T-helper 1 cell (primary cell): ENCODE measurements at places on chromosomes 1 and 21.

GRCh38 chr1:53325326-53326087, 2.4 kb downstream of the LRP8 start:
- DNase-seq = no peak

- no peak for DNase-seq
Observed at GRCh38 chr1:214473387-214473786, 78.0 kb downstream of the PTPN14 start.

- DNase-seq = no peak
Observed at GRCh38 chr1:232223183-232223708, 406.7 kb downstream of the SIPA1L2 start.

DNA sequence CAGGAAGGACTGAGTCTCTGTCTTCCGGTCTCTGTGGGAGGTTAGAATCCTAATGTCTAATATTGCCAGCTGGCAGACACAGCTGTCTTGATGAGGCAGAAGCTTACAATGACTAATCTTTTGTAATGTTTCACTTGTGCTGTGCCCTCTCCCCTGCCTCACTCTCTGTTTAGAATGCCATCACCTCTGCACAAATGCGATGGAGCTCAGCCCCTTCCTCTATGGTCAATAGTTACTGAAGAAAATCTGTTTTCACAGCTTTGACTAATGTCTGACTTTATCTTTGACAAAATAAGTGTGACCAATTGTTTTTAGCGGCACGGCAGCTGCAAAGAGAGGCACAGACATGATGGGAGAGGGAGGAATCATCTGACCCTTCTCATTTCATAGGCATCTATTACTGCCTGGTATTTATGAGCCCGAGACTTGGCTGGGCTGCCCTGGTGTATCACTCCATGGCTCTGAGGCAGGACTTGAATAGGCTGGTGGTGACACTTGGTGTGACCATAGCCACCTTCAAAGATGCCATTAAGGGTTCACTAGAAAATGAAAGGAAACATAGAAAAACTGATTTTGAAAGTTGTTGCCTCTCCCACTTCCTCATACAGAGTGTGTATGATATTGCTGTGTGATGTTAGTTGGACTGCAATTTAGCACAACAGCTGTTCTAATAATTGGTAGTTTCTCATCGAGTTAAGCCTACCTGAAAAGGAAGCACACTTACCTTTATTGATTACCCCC, 163.2 kb upstream of the NBPF11 start:
- no peak for DNase-seq

- no peak for DNase-seq
Observed at GRCh38 chr1:66984491-66984890, 59.7 kb downstream of the MIER1 start.

DNA sequence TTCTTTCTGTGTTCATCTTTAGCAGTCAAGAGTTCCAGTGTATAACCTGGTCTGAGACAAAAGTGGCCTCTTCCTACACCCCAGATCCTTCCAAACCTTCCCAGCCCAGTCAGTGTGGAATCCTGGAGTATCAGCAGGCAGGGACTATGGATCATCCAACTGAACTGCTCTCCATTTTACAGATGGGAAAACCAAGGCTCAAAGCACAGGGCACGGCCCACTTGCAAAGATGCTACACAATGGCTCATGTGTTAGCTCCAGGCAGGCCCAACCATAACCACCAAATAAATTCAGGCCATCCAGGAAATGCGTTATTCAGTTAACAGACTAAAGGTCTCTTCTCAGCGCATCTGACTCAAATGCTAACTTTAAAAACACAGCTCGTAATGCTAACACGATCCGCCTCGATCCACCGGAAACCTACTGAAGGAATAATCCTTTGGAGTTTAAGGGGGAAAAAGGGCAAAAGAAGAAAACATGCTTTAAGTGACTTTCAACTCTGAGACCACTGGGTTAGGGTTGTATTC, 7.1 kb downstream of the GLIS1 start:
- no peak for DNase-seq

DNA sequence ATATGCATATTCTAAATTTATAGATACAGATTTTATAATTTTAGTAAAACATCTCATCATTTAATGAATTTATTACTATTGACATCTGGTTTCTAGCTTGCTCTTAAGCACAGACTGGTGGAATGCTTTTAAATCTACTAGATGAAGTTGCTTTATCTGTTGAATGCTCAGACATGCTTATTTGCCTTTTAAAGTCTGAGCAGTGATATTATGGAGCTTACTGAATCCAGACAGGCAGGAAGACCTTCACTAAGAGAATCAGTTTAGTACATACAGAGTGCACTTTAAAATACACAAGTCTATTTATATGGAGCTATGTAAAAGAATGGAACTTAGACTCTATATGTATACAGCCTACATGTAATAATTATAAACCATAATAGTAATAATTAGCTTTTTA, 16.6 kb downstream of the SDCCAG8 start:
- DNase-seq = no peak

DNA sequence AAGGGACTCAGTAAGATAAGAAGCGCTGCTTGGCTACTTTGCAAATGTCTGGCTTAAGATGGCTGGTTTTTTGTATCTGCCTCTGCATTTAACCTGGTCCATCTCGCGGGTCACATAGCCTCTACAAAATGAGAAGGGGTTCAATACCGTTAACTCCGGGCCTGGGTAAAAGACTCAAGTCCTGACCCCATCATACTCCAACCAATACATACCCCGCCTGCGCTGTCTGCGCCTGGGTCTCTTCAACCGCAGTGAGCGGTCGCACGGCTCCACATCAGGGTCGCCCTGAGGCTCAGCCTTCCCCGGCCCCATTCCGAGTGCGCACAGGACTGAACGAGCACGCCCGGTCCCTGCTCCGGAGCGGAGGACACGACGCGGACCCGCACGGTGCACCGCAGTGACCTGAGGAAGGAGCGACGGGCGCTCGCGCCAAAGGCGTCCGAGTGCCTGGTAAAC, 558 bp upstream of the PGD start:
- DNase-seq = no peak

DNA sequence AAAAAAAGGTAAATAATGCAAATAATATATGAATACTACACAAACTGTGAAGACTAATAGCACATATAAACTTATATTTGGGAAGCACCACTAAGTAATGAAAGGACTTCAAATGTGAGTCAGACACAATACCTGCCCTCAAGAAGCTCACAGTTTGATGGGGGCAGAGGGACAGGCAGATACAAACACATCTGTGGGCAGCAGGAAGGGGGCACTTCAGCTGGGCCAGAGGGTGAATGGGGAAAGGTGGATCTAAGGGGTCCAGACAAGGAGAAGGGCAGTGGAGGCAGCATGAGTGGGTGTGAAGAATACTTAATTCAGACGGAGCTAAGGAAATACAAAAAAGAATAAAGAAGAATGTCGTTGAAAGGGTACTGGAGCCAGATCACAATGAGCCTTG, 114.2 kb downstream of the TGFBR3 start:
- DNase-seq = no peak

DNA sequence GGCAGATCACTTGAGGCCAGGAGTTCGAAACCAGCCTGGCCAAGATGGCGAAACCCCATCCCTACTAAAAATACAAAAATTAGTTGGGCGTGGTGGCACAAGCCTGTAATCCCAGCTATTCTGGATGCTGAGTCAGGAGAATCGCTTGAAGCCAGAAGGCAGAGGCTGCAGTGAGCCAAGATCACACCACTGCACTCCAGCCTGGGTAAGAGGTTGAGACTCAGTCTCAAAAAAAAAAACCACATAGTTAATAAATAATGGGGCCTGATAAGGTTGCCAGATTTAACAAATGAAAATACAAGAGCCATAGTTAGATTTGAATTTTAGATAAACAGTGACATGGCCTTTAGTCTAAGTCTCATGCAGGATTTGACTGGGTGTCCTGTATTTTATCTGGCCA, 175.7 kb downstream of the ZZZ3 start:
- no peak for DNase-seq

- no peak for DNase-seq
Observed at GRCh38 chr1:149997585-149998262, 12.8 kb downstream of the OTUD7B start.

DNA sequence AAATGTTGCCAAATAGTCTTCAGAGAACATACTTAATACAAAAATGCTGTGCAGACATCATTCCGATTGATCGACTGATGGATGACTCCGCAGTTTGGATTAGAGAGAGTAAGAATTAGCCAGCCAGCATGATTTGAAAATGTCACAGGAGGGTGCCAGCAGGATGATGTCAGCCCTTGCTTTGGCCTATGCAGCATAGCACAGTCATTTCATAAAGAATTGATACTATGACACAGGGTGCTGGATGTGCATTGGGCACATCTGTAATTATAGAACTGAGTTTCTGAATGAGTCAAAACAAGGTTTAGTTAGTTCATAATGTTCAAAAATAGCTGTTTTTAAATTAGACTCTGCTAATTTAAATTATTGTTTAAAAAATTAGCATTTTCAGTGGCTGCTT, 21.6 kb upstream of the TRAF5 start:
- no peak for DNase-seq

DNA sequence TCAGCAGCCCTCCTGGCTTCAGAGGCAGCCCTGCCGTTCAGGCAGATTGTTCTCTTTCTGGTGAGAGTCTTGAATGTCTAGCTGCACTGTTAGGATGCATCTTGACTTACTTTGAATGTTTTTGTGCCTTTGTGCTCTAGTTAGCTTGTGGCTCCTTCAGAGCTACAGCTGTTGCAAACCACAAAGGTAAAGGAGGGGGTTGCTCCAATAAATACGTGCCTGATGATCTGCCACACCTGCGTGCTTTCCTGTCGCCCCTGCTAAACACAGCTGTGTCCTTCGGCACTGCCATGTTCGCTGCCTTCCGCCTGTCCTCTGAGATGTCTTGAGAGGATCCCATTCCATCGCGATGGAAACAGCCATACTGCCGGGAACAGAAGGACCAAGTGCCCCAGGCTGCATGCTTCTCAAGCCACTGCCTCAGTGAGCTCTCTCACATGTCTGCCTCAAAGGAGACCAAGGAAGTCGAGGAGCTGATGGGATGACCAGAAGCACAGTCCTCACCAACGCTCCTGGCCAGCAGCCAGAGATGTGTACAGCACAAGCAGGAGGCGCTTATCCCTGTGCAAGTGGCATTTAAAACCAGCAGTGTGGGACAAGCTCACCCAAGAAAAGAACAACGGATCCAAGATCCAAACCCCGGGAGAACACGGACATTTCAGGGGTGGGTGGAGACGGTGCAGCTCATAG, 12.0 kb upstream of the SMIM12 start:
- DNase-seq = no peak

- DNase-seq = no peak
Observed at GRCh38 chr21:33948951-33949444, 33.4 kb upstream of the ATP5PO start.

GRCh38 chr21:25298512-25299491, 308.5 kb downstream of the MRPL39 start:
- peak; percentile 4 for DNase-seq

DNA sequence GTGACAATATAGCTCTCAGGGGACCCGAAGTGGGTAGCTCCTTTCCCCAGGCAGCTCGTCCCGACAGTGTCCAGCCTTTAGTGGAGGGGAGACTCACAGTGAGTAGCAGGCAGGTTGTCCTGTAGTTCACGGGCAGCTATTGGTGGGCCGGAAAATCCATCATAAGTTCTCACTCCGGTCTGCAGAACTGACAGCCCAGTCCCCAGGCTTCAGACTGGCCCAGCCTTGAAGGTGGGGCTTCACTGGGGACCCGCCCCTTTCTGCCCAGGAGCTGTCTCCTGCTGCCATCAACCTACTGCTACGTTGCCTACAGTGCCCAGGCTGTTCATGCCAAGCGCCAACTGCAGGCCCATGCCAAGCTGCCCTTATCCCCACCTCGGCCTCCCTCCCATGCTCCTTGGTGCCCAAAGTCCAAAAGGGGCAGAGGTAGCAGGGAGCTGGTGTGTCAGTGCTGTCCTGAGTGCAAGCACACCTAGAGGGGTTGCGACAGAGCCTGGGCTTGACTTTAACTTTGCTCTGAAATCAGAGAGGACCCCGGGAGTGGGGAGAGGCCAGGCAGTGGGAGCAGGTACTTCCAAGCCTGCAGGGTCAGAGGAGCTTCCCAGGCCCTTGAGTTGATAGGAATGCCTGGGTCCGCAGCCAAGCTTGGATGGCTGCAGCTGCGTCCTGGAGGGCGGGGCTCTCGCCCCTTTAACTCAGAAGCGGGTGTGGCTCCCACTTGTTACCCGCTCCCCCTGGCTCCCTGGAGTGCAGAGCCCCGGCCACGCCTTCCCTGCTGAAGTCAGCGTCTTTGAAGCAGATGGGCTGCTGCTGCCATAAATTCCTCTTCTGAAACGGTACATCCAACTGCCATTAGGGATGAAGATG, 1144.3 kb upstream of the NCAM2 start:
- DNase-seq = no peak

- no peak for DNase-seq
Observed at GRCh38 chr1:218991089-218991488, 182.6 kb upstream of the LYPLAL1 start.

DNA sequence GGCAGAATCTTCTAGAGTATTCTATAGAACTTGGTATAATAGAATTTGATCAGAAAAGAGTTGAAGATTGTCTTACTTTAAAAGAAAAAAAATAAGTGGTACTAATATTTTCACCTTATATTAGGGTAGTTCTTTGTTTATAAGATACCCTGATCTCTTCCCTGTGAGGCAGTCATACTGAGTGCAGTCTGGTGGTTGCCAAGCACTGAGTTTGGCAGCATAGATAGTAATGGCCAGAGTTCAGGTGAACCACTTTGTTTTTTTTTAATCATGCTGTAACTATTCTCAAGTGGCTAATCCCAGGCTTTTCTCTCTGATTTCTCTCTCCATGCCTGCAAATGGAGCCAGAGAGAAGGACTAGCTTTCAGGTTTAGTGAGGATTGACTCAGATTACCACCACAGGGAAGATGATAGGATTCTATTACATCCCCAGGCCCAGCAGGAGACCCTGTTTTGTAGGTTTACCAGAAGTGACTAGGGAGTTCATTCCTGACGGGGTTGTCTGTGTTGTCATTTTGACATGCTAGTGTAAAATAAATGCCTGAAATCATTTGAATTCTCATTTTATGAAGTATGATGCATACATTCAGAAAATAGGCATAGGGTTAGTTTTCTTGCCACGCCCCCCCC, 16.7 kb downstream of the KDM1A start:
- DNase-seq = no peak

DNA sequence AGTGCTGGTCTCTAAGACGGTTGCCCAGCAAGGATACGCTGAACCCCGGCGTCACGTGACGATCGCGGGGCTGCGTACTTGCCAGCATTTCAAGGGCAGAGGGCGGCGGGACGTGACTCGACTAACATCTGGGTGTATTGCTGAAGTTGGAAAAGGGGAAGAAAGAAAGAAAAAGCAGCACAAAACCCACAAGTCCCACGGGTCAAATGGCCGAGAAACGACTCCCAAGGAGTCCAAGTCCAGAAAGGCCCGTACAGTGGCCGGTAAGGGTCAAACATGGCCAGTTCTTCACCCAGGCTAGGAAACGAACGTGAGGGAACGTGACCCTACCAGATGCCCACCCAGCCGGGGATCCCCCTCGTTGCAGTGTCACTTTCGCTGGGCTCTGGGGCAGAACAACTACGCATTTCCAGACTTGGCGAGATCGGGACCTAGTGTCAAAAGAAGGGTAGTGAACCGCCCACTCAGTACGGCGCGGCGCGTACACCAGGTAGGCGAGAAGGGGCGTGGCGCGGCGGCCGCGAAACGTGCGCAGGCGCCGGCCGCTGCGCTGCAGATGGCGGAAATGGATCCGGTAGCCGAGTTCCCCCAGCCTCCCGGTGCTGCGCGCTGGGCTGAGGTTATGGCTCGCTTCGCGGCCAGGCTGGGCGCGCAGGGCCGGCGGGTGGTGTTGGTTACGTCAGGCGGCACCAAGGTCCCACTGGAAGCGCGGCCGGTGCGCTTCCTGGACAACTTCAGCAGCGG, at the start of the genes PPCS and ZMYND12:
TSS of gene PPCS (plus strand) at position 534 of the 744 bp plus-strand sequence. CDS start at position 557, 23 bp downstream.
TSS of gene ZMYND12 (minus strand) at position 13 of the 744 bp plus-strand sequence. CDS start 25 bp downstream, outside the sequence.
- peak; percentile 93 for DNase-seq
